ENCODE measurements at places on chromosomes 11 and 22.

DNA sequence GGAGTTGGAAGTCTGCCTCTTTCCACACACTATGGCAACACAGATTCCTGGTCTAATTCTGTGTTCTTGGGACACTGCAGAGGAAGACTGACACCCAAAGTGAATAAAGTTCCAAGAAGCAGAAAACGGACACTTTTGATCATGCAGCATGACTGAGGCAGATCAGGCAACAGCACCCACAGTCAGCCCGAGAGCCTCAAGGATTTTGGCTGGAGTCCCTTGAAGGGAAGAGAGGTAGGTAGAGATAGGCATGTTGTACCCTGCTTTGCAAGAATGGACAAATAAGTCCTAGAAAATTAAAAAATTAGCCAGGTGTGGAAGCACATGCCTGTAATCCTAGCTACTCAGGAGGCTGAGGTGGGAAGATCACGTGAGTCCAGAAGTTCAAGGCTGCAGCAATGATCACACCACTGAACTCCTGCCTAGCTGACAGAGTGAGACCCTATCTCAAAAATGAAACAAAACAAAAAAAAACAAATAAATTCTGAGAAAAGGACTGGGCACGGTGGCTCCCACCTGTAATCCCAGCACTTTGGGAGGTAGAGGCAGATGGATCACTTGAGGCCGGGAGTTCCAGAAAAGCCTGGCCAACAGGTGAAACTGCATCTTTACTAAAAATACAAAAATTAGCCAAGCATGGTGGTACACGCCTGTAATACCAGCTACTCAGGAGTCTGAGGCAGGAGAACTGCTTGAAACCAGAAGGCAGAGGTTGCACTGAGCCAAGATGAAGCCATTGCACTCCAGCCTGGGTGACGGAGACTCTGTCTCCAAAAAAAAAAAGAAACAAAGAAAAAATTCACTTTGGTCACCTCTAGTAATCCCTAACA, 6.9 kb downstream of the SLC43A1 start:
- DNase-seq, result no peak

GRCh38 chr11:69212798-69213110, 57.0 kb downstream of the SMIM38 start:
- no peak for DNase-seq

GRCh38 chr11:118923721-118924587, 1.8 kb downstream of the BCL9L start:
- no peak for DNase-seq

DNA sequence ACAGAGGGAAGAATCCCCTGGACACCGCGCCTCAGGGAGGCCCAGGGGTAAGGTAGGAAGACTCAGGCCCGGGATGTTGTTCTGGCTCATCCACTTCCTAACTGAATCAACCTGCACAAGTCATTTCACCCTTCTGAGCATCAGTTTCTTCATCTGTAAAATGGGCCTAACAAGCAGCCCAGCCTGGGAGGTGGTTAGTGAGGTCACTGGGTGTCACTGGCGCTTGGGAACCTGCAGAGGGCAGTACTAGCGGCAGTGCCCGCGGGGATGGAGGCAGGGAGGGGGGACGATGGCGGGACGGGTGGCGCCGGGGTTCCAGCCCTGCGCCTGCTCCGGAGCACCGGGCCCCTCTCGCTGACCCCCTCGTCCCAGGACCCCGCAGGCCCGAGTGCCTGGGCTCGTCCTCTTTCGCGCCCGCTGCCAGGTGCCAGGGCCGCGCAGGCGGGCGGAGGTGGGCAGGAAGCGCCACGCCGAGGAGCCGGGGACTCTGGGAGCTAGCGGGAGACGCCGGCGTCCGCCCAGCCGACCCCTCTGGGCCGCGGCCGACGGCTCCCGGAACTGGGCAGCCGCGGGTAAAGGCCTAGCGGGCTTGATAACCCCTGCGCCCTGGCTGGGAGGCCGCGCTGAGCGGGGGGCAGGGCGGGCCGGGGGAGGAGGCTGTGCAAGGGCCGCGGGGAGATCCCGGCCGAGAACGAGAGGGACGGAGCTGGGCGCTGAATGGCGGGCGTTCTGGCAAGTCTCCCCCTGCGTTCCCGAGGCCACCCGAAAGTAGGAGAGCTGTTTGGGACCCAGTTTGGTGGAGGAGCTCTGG, at the start of gene NLRX1:
Gene NLRX1, plus strand, starts transcription at position 255 of the 811 bp plus-strand sequence. CDS start 2,679 bp downstream, outside the sequence.
- peak; percentile 73 for DNase-seq

DNA sequence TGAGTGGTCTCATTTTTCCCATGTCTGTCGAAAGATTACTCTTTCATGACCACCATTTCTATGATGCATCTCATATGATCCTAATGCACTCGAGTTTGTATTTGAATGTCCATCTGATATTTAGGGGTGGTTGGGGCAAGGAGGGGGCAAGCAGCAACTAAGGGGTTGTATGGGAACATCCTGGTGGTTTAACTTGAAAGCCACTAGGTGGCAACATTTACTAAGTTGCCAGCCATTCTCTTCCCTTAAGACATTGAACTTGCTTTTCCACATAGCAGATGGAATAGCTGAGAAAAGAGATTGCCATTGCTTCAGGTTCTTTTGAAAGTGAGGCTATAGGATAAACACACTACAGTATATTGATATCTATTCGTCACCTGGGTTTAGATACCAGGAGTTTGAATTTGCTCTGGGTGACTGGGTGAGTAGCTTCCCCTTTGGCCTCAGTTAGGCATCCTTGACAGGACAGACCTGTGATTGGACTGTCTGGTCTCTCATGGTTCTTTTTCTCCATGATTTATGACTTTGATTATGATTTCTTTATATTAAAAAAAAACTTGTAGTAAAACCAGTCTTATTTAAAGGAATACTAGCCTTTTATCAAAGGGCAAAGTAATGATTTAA, 32.4 kb downstream of the NF2 start:
- DNase-seq, result no peak

DNA sequence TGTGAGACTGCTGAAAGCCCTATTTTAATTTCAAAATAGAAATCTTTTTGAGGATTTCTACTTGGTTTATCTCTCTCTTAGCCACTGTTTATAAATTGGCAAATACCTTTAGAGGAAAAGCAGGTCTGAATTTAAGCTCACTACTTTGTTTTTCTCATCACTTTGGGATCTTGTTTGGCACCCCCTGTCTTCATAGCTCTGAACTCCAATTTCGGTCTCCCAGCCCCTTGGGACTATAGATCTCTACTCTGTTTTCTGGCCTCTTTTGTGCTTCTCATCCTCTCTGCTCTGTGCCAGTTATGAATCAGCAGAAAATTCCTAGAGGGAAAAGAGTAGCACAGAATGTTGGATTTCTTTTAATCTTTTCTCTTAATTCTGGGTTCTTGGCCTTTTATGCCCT, 118.3 kb downstream of the CYP2R1 start:
- no peak for DNase-seq

- DNase-seq, result no peak
Observed at GRCh38 chr11:114290503-114291235, 5.5 kb upstream of the NNMT start.

DNA sequence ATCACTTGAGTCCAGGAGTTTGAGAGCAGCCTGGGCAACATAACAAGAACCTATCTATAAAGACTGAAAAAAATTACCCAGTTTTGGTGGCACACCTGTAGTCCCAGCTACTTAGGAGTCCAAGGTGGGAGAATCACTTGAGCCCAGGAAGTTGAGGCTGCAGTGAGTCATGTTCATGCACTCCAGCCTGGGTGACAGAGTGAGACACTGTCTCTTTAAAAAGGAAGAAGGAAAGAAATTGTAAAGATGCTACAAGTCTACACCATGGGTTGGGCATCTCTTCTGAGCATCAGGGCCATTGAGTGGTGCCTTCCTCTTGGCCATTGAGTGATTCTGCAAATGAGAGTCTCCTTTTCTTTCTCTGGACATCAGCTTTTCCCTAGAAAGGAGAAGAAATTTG, 15.7 kb upstream of the MTMR3 start:
- no peak for DNase-seq

GRCh38 chr11:128326791-128327190, 260.6 kb downstream of the ETS1 start:
- DNase-seq, result no peak

DNA sequence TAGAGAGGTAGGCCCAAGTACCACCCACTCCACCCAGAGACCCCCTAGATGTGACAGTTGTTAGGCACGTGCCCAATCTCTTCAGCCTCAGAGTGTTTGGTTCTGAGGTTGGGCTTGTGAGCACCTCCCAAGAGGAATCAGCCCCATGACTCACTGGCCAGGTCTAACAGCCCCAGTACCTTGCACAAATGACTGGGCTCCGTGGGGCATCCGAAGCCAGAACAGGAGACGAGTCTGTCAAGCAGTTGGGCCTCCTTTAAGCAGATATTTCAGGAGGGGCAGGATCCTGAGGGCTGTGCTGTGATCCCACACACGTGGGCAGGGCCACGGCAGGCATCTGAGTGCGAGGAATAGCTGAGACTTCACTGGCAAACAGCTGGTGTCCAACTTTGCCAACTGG, 29.1 kb upstream of the FGF19 start:
- no peak for DNase-seq

- no peak for DNase-seq
Observed at GRCh38 chr22:31488346-31488883, 1.2 kb downstream of the EIF4ENIF1 start.

DNA sequence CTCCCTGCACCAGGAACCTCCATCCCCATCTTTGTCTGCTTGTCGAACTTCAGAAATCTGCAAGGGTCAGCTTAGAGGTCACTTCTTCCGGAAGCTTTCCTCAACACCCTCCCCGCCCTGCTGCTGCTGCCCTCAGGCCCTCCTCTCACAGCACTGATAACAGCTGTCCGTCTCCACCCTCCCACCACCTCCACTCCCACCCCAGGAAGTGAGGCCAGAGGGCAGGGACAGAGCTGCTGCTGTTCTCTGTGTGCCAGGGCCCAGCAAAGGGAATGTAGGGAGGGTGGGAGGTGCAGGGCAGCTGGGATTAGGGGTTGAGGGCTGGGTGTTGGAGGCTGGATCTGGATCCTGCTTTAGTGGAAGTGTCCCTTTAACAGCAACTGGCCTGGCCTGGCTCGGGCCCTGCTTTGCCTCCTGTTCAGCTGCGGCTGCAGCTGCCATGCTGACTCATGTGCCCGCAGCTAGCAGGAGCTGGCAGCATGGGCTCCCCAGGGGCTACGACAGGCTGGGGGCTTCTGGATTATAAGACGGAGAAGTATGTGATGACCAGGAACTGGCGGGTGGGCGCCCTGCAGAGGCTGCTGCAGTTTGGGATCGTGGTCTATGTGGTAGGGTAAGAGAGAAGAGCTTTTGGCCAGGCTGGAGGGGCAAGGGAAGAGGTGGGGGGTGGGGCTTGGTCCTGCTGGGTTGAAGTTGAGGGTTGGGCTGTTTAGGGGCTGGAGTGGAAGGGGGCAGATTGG, at the start of gene P2RX6:
Gene P2RX6, plus strand, starts transcription at position 440 of the 740 bp plus-strand sequence. Its CDS starts 10 bp downstream, at position 450.
- DNase-seq, result no peak

DNA sequence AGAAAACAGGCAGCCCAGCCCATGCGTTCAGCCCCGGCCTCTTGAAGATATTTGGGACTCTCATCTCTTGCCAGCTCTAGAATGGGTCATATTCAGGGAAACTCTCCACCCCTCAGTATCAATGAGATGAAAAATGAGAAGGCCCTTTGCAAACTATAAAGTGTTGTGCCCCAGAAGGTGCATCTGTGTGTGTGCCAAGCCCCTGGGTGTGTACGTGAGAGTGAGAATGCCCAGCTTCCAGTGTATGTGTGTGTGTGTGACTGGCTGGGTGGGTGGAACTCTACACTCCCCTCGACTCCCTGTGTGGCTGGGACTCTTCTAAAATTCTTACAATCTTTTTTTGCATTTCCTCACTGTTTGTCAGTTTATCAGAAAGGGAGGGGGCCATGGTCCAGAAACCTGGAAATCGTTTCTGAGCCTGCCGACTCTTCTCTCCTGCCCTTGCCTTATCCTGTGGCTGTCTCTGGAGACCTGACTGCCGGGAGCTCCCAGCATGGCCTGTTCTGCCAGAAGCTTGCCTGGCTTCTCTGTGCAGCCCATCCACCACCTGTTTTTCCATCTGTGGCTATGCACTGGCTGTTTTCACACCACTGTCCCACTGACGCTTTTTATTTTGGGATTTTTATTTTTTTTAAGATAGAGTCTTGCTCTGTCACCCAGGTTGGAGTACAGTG, 1.2 kb downstream of the P2RY6 start:
- no peak for DNase-seq

GRCh38 chr22:45645526-45646414, 25.9 kb upstream of the ATXN10 start:
- DNase-seq, result peak; percentile 71

- DNase-seq, result no peak
Observed at GRCh38 chr22:25236417-25236816, 17.0 kb downstream of the CRYBB2 start.

- no peak for DNase-seq
Observed at GRCh38 chr11:34627197-34627596, 6.3 kb downstream of the EHF start.
